Activated CD8-positive, alpha-beta T cell treated with anti-CD3 and anti-CD28 coated beads, Interleukin-2, amount 10 ng/mL, durations not matched to agents 7 days and 5 days (primary cell): ENCODE measurements at places on chromosomes 4 and X. TPM values are rescaled to one million over a fixed set of nuclear protein-coding genes. Genes with fewer than 3 reads are reported as not detected.

- no peak for DNase-seq
These were observed 183.7 kb upstream of the LDB2 start for GRCh38 chr4:17082186-17082585.

DNA sequence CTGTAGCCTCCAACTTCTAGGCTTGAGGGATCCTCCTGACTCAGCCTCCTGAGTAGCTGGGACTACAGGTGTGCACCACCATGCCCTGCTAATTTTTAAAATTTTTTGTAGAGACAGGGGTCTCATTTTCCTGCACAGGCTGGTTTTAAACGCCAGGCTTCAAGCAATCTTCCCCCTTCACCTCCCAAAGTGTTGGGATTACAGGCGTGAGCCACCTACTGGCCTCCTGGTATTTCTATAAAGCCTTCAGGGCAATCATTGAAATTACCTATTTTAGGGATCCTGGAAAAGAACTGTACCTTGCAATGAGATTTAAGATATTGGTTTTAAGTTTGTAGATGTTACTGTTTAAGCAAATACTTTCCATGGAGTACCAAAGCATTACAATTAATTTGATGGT is 13.5 kb upstream of the PLS3 start:
- DNase-seq, result no peak

Gene STBD1
- 1.6 TPM for total RNA-seq

GRCh38 chr4:139872274-139872673 is 206.7 kb downstream of the MGST2 start:
- no peak for DNase-seq

GRCh38 chr4:98612318-98613250 is 45.8 kb downstream of the TSPAN5 start:
- no peak for DNase-seq
